Esophagus muscularis mucosa (tissue), 4 donors: ENCODE measurements at places on chromosomes 2 and 18.

- DNase-seq, result no peak
Observed at GRCh38 chr2:66522611-66523376, 87.9 kb downstream of the MEIS1 start.

- DNase-seq, result no peak
Observed at GRCh38 chr18:10659594-10659993, 133.8 kb downstream of the NAPG start.

DNA sequence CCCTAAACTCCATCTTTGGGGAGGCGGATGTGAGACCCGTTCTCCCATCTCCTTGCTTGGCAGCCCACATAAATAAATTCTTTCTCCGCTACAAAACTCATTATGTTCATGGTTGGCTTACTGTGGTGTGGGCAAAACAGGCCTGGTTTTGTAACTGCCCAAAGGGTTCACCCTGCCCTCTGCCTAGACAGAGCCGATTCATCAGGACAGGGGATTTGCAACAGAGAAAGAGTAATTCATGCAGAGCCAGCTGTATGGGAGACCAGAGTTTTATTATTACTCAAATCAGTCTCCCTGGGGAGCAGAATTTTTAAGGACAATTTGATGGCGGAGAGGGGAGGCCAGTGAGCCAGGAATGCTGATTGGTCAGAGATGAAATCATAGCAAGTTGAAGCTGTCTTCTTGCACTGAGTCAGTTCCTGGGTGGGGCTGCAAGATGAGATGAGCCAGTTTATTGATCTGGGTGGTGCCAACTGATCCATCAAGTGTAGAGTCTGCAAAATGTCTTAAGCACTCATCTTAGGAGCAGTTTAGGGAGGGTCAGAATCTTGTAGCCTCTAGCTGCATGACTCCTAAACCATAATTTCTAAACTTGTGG, 8.4 kb upstream of the RNF125 start:
- DNase-seq, result no peak

DNA sequence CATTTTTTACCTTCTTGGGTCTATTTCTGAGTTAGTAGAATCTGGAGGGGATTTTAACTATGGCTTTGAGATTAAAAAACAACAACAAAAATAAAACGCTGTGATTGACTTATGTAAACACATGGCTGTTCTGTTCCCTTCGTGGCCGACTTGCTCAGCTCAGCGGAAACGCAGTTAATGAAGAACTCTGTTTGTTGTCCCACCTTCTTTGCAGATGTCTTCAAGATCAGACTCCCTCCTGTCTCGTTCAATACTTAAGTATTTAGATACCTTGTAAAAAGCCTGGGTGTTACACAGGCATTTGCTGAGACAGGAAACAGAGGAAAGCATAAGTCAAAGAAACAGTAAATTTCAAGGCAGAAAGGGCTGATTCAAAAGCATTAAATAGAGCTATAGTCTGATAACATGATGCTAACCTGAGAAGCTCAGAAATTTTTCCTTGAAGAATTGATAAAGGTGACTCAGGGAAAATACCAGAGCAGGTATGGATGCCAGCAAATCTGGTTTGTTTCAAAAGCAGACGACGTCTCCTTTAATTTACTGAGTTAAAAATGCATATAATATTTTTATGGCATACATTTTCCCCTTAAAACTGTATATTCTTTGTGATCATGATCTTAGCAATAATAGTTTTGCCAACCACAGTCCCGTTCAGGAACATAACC, 21.7 kb upstream of the POLI start:
- DNase-seq, result no peak

DNA sequence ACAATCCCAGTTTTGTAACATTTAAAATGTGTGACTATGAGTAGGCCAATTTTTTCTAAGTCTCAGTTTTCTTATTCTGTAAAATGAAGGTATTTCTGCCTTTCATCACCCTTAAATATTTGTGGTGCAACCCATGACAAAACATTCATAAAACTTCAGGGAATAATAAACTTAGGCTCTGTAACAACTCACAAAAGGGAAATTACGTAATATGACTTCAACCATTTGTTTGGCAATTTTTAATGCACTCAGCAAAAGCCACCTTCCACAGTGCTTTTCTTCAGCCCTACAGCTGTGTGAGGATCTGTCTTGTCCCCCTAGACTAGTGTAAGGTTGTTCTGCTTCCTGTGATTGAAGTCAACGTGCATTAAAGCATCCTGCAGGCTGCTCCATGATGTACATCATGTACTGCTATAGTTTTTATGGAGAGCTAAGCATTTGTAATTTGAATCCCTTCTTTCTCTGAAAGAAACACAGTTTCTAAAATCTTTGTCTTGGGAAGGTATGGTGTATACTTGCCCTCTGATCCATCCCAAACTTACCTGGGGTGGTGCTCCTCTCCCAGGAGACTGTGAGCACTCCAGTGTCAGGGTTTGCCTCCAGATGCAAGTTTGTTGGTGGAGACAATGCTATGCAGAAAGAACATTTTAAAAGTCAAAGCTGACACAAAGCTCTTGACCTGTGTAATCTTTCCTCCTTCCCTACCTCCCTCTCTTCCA, 39.1 kb downstream of the FN1 start:
- DNase-seq, result no peak

DNA sequence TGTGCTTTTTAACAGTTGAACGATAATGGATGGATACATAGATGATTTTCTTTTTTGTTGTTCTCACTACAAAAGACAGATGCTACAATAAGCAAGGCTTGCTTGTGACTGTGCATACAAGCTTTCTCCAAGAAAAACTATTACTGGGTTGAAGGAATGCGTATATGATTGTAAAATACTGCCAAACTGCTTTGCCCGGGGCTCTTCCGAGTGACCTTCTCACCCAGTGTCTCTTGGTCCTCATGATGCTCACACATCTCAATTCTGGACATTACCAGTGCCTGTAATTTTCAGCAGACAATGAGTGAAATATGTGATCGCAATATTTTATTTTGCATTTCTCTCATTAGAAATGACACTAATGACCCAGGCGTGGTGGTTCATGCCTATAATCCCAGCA, 35.9 kb downstream of the INPP5D start:
- no peak for DNase-seq

GRCh38 chr2:210072922-210073509, 70.6 kb downstream of the RPE start:
- no peak for DNase-seq

GRCh38 chr18:56468396-56468795, 170.0 kb downstream of the TXNL1 start:
- no peak for DNase-seq

GRCh38 chr2:160876765-160877164, 283.5 kb upstream of the TANK start:
- DNase-seq, result no peak

DNA sequence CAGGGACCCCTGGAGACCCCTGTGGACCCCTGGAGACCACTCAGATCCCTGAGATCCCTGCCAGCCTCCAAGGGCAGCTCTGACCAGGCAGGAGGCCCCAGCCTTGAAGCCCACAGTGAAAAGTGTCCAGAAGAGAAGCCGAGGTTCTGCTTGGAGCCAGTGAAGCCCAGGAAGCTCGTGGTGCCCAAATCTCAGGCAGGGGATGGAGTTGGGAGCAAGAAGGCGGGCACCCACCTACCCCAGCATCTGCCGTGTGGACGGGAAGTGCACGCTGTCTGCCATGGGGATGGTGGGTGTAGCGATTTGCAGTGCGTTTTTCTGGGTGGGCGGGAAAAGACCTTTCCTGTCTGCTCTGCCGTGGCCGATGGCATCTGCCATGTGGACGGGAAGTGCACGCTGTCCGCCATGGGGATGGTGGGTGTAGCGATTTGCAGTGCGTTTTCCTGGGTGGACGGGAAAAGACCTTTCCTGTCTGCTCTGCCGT, 120.6 kb upstream of the CTDP1 start:
- no peak for DNase-seq

GRCh38 chr2:229244975-229245374, 26.1 kb downstream of the PID1 start:
- DNase-seq, result no peak

GRCh38 chr2:17628349-17629261, 88.1 kb downstream of the VSNL1 start:
- DNase-seq, result no peak

DNA sequence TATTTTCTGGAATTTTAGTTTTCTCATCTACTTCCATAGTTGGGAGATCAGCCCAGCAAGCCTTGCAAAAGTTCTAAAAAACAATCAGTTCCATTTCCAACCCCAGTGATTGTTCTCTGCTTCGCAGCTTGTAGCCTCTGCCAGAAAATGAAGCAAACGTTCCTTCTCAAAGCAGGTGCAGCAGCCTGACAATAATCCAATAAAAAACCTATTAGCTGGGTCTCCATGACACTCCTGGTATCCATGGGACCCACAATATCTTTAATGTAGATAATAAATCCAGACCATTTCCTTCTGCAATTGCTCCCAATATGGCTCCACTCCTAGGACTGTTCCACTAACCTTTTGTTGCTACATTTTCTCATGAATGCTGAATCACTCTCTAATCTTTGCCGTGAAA, 140.8 kb upstream of the SETBP1 start:
- DNase-seq, result no peak

DNA sequence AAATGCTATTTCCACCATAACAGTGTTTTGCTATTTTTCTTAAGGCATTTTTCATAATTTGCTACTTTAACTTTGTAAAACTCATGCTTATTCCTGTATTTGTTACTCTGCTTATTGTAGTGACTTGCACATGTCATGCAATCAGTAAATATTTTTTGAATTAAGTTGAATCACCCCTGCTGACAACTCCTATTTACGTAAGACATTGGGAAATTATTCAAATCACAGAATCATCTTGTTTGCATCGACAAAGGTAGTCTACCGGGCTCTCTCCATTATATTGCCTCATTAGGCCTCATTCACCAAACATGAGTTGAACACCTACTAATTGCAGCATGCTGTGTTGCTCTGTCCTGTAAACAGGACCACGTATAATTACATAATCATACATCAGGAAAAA, 478.5 kb upstream of the ZEB2 start:
- DNase-seq, result no peak

- no peak for DNase-seq
Observed at GRCh38 chr2:15776629-15776919, 163.8 kb upstream of the MYCN start.

DNA sequence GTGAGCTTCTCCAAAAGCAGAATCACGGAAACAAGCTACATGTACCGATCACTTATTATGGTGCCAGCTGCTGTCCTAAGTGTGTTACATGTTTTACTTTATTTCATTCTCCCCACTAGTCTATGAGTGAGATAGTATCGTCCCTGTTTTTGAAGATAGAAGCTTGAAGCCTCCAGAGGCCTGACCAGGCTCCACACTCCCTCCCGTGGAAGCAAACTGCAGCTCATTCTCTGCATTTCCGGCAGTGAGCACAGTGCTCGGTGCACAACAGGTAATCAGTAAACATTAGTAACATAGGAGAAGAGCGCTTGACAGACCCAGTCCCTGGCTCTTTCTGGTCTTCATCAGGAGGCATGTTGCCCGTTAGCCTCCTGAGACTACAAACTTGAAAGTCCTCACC, 72.9 kb downstream of the ZBTB7C start:
- no peak for DNase-seq

DNA sequence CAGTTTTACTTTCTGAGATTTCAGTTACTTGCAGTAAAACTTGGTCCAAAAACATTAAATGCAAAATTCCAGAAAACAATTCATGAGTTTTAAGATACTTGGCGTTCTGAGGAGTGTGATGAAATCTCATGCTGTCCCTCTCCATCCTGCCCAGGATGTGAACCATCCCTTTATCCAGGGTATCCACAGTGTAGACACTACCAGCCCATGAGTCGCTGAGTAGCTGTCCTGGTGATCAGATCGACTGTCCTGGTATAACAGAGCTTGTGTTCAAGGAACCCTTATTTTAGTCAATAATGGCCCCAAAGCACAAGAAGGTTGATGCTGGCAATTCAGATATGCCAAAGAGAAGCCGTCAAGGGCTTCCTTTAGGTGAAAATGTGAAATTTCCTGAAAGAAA, 3.2 kb downstream of the SP100 start:
- no peak for DNase-seq

- no peak for DNase-seq
Observed at GRCh38 chr18:31061945-31062344, 19.4 kb upstream of the DSC3 start.

GRCh38 chr18:76989647-76990190, 142.9 kb downstream of the MBP start:
- DNase-seq, result no peak
